ENCODE measurements at places on chromosomes 13 and 19.

DNA sequence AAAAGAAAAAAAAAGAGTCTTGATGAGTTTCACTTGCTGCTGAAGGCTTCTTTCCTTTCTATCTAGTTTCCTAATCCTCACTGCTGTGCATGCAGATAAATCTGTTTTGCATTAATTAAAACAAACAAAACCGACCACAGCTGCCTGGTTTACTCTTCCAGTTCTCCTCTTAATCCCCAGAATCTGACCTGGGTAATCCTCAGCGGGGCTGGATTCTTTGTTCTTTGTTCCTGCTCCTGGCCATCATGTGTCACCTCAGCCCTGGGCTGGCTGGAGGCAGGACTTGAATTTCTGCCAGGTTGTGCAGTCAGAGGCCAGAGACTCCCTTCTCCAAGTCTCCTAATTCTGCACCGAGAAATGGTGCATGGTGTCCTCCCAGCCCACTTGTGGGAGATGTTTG lies 52.2 kb upstream of the CYP4F8 start:
- no peak for DNase-seq

DNA sequence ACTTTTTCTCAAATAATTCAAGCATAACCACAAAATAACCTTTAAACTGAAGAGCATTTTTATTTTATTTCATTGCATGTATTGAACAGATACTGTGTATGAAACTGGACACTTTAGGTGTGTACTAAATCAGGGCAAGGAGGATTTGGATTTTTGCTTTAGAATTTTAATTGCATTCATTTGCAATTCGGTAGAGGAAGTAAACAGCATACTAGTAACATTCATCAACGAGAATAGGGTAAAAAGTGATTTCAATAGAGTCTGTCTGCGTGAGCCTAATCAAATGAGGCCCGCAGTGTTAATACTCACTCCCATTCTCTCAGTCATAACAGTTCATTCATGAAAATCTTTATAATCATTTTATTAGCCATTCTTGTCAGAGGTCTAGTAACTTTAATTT lies 200.2 kb downstream of the SPRY2 start:
- DNase-seq: no peak

- DNase-seq: peak; percentile 30
Measured at GRCh38 chr13:20193162-20193906, 596 bp upstream of the GJB2 start.

DNA sequence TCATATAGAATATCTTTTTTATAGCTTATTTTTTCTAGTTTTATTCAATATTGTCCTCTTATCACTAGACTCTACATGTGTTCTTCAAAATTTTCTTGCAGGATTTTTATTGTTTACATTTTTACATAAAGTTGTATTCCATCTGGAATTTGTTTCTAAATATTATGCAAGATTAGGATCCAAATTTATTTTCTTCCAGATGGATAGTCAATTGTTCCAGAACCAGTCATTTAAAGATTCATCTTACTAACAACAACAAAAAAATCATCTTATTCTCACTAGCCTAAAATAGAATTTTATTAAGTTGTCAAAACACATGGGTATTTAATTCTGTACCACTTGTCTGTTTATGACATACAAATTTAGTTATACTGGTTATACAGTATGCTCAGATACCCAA lies 390.4 kb upstream of the GPC6 start:
- DNase-seq: no peak

DNA sequence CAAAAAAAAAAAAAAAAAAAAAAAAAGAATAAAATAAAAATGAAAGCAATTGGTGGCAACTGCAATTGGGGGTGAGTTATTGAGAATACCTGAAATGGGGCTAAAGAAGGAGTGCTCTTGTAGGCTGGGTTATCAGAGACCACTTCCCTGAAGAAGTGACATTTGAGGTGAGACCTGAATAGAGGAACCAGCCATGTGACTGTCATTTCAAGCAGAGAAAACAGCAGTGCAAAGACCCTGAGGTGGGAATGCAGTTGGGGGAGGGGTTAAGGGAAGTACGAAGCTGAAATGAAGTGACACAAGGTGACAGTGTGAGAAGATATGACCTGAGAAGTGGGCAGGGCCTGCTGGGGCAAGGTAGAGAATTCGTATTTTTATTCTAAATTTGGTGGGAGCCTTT lies 4.3 kb upstream of the PALM3 start:
- DNase-seq: no peak

GRCh38 chr13:106560821-106561220 lies 7.1 kb downstream of the ARGLU1 start:
- no peak for DNase-seq

GRCh38 chr13:51549050-51549449 lies 35.2 kb upstream of the WDFY2 start:
- peak; percentile 43 for DNase-seq

DNA sequence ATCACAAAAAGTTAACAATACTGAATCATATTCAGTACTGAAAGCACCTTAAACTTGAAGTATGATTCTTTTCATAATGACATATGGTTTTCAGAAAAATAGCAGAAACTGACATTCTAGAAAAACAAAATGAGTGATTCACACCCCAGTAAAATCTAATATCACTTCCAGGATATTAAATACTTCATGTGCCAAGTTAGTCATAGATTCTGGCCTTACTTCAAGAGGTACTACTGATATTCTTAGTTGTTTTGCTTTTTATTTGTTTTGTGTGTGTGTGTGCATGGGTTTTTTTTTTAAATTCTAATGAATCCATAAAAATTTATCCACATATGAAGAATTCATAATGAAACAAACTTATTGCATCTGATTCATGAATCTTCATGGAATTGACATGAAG lies 207.9 kb upstream of the UFM1 start:
- DNase-seq: no peak

DNA sequence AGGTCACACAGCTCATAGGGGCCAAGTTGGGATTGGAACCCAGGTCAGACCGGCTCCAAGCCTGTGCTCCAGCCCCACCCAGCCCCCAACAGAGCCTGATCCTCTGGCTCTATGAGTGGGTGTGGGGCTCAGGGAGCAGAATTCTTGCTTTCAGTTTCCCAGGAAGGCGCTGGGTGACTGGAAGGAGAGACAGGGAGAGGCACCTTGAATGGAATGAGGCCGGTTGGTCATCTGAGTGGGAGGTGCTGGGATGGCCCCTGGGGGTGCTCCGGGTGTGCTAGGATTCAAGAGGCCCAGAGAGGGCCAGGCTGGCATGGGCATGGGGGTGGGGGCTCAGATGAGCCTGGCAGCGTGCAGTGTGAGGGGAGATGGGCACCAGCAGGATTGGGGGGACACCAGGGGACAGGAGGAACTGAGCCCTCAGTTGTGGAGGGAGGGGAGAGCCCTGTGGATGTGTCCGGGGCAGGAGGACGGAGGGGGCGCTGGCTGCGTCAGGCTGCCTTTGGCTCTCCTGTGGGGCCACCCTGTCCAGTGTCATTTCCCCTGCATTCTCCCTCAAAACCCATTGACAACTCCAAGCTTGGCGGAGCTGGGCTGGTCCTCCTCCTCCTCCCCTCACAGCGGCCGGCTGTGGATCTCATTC lies 31.2 kb upstream of the ANKRD10 start:
- DNase-seq: no peak

GRCh38 chr19:45097776-45098520 lies 5.0 kb downstream of the PPP1R37 start:
- peak; percentile 30 for DNase-seq

GRCh38 chr13:52447815-52448552 lies 2.5 kb downstream of the VPS36 start:
- DNase-seq: no peak

- no peak for DNase-seq
Measured at GRCh38 chr13:92833071-92833470, 393.5 kb upstream of the GPC6 start.

GRCh38 chr19:34733266-34733745 lies 737 bp upstream of the ZNF181 start:
- DNase-seq: peak; percentile 88

DNA sequence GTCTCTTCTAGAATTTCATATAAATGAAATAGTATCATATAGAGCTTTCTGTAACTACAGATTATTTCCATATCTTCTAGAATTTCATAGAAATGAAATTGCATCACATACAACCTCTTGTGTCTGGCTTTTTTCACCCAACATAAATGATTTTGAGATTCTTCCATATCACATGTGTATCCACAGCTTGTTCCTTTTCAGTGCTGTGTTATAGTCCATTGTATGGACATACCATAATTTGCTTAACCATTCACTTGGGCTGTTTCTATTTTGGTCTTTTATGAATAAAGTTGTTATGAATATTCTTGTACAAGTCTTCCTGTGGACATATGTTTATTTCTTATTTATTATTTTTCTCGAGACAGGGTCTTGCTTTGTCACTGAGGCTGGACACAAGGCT lies 11.7 kb downstream of the TPRX1 start:
- DNase-seq: no peak

- no peak for DNase-seq
Measured at GRCh38 chr19:413756-414420, 4.9 kb upstream of the C2CD4C start.

GRCh38 chr19:39080431-39080830 lies 3.7 kb upstream of the ACP7 start:
- no peak for DNase-seq

DNA sequence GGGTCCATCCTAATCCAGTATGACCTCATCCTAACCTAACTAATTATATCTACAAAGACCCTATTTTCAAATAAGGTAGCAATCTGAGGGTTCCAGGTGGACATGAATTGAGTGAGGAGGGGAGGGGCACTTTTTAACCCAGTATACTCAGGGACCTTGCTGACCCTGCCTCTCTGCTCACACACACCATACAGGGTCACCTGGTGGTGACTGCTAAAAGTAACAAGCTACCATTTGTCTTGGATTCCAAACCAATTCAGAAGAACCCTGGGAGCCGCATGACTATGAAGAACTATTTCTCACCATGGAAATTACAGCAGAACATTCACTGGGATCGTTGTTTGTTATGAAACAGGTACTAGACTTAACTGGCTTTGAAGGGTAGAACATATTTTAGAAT lies 151.9 kb downstream of the LACC1 start:
- DNase-seq: no peak

- DNase-seq: no peak
Measured at GRCh38 chr13:51759240-51759639, 44.7 kb downstream of the DHRS12 start.

GRCh38 chr19:55472463-55472862 lies 4.0 kb upstream of the ZNF628 start:
- no peak for DNase-seq

DNA sequence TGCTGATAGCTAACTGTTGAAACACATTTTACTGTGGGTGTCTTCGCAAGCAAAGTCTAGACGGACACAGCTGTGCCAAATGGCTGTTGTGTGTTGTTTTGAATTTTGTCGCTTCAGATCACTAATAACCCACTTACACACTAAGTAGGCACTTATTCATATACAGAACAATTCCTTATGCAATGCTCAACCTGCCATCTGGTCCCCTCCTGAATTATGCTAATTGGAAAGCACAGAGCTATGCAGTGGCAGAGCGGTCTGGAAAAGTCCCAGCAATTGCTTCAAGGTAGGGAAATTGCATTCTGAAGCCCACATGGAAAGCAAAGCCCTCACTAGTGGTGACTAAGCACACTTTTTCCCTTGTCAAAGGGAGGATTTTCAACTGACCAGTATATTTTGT lies 69.9 kb downstream of the C13orf42 start:
- no peak for DNase-seq

GRCh38 chr13:105047676-105048295 lies 1487.7 kb downstream of the EFNB2 start:
- no peak for DNase-seq

GRCh38 chr13:48843630-48844380 lies 131.9 kb upstream of the FNDC3A start:
- peak; percentile 30 for DNase-seq

DNA sequence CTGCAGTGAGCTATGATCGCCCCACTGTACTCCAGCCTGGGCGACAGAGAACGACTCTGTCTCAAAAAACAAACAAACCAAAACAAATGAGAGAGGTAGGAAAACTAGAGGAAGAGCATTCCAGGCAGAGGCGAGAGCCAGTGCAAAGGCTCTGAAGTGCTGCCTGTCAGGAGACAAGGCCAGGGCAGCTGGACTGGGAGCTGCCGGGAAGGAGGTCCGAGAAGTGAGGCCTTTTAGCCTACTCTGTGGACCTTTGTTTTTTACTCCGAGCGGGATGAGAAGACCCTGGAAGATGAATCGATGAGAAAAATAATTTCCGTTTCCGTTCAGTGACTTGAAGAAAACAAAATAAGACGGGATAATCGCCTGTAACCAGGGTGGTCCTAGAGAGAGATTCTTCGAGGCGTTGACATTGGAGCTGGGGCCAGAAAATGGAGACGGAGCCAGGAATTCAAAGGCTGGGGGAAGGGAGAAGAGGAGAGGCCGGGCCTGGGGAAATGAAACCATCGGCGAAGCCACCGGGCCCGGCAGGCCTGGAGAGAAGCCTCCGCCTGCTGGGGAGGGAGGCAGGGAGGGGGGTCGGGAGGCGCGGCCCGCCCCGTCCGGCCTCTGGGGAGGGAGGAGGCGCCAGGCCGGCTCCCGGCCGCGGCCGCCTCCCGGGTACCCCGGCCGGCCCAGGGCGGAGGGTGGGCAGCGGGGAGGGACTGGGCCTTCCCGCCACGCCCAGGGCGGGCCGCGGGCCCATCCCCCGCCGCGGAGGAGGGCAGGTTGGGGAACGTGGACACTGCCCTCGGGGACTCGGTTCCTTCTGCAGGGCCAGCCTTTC lies 7.8 kb upstream of the SERTAD1 start:
- DNase-seq: peak; percentile 90

- DNase-seq: no peak
Measured at GRCh38 chr13:46160065-46160464, 21.9 kb downstream of the LCP1 start.

DNA sequence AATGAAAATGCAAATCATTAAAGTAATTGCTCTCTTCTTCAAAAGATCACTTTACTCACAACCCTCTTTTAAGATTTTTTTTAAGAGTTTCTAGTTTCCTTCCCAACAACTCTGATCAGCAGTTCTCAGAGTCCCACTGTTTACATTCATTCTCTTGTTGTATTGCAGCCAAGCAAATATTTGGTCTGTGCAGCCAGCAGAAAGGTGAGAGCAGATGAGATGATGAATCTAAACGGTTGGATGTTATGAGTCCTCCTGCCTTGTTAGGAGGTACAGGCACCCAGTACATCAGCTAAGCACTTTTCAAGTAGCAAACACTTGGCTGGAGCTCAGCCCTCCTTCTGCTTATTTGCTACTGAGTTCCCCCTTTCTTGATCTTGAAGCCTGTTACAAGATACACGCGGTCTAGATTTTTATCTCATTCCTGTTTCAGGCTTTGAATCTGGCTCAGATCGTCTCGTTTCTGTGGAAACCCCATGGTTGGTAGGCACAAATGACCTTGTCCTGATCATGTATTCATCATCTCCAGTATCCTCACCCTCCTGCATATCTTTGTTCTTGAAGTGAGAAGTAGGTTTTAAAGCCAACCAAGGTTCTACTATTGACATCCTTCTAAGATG lies 300.7 kb downstream of the DCT start:
- peak; percentile 45 for DNase-seq

- no peak for DNase-seq
Measured at GRCh38 chr13:38685431-38685830, 1.4 kb upstream of the FREM2 start.
